ENCODE measurements at places on chromosomes 5 and 9.

DNA sequence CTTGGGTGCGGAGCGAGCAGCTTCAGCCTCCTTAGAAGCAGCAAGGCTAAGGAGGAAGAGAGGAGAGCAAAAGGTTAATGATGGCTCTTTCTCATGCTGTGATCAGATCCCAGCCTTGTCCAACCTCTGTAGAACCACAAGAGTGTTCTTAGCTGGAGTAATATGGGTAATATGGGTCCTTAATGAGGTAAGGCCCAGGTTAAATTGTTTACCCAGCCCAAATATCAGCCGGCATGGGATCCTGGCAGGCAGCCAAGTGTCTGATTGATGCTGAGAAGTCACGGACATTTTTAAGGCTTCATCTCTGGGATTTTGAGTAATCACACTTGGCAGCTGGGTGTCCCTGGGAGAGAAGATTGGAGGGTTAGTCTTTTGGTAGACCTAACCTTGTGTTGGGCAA, 32.3 kb downstream of the GLRA1 start:
- no peak for DNase-seq

DNA sequence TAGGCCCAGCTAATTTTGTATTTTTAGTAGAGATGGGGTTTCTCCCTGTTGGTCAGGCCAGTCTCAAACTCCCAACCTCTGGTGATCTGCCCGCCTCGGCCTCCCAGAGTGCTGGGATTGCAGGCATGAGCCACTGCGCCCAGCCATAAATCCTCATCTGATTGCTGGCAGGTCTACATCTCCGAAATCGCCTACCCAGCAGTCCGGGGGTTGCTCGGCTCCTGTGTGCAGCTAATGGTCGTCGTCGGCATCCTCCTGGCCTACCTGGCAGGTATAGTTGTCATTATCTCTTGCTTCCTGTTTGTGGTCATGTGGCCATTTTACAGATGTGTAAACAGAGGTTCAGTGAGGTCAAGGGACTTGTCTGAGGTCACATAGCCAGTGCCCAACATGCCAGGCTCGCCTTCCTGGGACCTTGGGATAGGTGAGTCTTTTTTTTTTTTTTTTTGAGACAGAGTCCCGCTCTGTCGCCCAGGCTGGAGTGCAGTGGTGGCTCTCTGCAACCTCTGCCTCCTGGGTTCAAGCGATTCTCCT, 2.8 kb downstream of the SLC2A8 start:
- DNase-seq, result no peak

- no peak for DNase-seq
Observed at GRCh38 chr9:79809316-79809876, 237.6 kb downstream of the TLE4 start.

DNA sequence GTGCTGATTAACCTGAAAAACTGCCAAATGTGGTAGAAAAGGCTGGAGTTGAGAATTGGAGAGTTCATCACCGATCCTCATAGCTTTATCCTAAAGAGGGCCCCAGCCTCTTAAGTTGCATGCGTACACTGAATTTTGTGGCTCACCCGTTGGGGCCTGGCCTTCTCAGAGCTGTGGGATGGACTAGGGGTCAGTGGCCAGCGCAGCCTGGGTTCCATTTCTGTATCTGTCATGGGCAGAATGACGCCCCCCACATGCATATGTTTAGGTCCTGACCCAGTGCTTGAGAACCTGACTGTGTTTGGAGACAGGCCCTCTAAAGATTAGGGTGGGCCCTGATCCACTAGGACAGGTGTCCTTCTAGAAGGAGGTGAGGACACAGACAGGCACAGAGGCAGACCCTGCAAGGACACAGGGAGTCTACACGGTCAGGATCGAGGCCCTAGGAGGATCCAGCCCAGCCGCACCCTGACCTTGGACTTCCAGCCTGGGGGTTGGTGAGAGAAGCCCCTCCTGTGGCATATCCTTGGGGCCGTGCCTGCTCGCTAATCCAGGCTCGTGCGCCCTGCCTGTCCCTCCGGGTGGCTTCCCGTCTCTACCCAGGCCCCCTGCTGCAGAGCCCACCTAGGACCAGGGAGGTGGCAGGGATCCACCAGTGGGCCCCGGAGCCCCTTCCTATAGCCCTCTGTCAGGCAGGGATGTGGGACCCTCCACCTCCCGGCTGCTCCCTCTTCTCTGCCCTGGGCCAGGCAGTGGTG, 32.2 kb downstream of the NDUFS6 start:
- DNase-seq, result no peak

DNA sequence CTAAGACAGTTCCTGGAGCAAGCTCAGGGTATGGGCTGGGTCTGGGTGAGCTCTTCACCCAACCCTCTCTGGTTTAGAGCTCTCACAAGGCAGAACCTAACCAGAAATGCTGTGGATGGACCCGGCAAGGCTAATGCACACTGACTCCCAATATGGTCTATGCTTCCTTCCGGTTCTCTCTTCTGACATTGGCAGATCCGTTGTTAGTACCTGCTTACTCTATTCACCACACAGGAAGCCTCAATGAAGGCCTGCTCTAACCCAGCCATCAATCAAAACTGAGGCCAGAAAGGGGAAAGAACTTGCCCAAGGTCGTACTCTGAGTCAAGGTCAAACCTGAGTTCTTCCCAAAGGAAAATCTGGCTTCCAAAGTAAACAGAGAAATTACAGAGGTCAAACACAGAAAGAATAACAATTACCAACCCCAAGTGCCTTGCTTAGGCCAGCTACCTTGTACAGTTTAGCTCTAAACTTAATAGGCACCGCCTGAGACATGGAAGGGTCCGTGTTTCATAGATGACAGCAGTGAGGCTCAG, 46.0 kb upstream of the AKNA start:
- no peak for DNase-seq

Measured in 8988T (cell line).